ENCODE measurements at places on chromosomes 7 and 10. TPM values are rescaled to one million over a fixed set of nuclear protein-coding genes. Genes with fewer than 3 reads are reported as not detected.

Gene EPO
- total RNA-seq: not detected

Gene LRMDA
- total RNA-seq: 10.6 TPM

Gene PLCE1
- 45.2 TPM for total RNA-seq

Gene BEND7
- total RNA-seq: 33.2 TPM

Gene PKD2L1
- total RNA-seq: not detected
